Cerebellum (tissue), 4 donors: ENCODE measurements at places on chromosomes 1 and 21. TPM values are rescaled to one million over a fixed set of nuclear protein-coding genes. Genes with fewer than 3 reads are reported as not detected.
A peak's percentile ranks its signal among the peaks of the same experiment; 100 is the strongest.

Gene PDE9A
- 23.5 TPM for total RNA-seq

Gene TRAF5
- total RNA-seq, result 19.5 TPM

Gene LCE3E
- not detected for total RNA-seq

Gene RNF11
- total RNA-seq, result 141 TPM

Gene ZNF697
- 28.3 TPM for total RNA-seq

Gene CCDC27
- total RNA-seq, result not detected

Gene C1orf87
- total RNA-seq, result not detected

Gene HES2
- 0.18 TPM for total RNA-seq

DNA sequence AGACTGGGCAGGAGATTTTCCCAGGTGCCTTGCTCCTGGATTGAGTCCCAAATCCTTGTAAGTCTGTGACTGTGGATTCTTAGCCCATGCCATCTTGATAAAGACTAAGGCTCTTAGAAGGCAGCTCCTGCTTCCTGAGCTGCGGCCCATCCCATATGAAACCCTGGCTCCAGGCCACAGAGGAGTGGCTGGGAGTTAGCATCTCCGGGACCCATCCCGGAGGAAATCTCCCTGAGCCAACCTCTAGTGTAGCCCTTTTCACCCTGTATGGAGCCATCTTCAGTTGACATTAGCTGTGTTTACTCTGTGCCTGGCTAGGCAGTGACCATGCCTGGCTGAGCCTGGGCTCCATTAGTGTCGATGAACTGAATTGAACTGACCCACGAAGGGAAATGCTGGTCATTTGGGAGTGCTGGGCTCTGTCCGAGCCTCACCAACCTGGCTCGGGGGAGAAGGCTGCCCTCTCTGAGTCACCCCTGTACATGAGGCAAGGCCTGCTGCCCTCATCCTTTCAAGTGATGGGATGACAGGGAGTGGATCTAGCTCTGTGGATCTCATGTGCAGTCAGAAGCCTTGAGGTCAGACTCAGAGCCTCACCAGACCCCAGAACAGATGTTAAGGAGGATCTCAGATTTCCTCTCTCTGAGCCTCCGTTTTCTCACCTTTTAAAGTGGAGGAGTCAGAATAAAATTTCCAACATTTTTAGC is 37.5 kb downstream of the LGR6 start:
- no peak for DNase-seq

GRCh38 chr1:212388985-212389716 is 25.5 kb downstream of the PACC1 start:
- no peak for DNase-seq

- DNase-seq, result no peak
These were observed 1.9 kb upstream of the SAMSN1 start for GRCh38 chr21:14547834-14548513.

GRCh38 chr21:26707246-26707645 is 134.2 kb upstream of the CYYR1 start:
- no peak for DNase-seq

GRCh38 chr1:59560807-59561450 is 253.8 kb upstream of the HOOK1 start:
- DNase-seq, result no peak

GRCh38 chr1:242043165-242043564 is 44.3 kb upstream of the MAP1LC3C start:
- no peak for DNase-seq

- no peak for DNase-seq
These were observed 45.5 kb downstream of the PRDM15 start for GRCh38 chr21:41833497-41834115.

DNA sequence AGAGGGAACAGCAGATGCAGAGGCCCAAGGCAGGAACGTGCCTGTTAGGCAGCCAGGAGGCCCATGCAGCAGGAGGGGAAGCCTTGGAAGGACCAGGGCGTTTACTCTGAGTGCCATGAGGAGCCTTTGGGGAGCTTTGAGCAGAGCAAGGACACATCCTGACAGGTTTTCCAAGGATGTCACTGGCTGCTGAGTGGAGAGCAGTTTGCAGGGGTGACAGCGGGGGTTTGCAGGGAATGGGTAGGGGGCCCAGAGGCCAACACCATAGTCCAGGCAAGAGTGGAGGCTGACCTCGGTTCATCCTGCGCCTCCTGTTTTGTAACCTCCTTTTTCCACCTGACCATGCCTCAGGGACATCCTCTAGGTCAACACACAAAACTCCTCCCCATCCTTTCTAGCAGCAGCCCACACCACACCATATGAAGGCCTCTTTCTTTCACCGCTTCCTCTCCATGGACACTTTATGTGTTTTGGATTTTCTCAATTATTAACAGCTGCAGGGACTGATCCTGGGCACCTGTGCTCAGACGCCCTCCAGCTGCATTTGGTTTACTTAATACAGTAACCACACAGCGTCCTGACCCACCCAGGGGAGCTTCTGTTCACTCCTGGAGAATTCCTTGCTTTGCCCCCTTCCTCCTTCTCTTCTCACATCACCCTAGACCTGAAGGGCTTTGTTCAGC is 528.5 kb downstream of the MATN1 start:
- DNase-seq, result no peak

DNA sequence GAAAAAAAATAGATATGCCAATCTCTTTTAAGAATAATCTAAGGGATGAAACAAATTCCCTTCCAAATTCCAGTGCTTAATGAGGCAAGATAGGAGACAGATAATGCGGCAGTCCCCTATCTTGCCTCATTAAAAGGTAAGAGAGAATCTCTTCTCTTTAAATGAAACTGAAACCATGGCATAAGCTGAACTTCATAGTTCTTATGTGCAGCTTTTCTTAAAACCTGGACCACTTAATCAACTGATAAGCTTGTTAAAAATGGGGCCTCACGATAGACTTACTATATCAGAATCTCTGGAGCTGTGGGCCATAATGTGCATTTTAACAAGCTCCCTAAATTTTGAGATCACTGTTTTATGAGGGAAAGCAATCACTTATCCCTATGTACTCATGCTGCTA is 79.2 kb downstream of the NIBAN1 start:
- DNase-seq, result no peak

- DNase-seq, result no peak
These were observed 13.8 kb downstream of the PAX7 start for GRCh38 chr1:18644446-18644845.

DNA sequence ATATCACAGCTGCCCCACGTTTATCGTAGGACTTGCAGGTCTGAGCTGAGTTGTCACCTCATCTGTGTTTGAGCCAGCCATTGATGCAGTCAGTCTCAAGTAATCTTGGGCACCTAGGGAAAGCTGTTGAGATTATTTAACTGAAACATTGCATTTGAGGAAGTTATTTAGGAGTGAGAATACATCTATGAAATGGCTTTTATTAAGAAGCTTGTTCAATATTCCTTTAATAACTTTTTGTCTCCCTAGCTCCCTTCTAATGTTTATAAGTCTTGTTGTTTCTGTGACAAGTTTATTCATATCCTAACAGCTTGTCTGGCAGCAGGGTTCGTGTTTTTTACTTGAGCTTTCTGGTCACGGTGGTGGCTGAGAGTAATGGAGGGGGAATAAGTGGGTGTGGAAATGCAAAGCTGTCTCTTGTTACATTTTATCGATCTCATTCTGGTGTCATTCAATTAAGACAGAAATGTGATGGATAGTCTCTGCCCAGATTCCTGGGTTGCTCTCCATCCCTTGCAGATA is 555.9 kb downstream of the USP25 start:
- DNase-seq, result peak; percentile 20

GRCh38 chr1:3068564-3069431 is at the start of gene PRDM16:
TSS of gene PRDM16 (plus strand) at chr1:3069203. CDS start at chr1:3069260, 57 bp downstream.
- no peak for DNase-seq

DNA sequence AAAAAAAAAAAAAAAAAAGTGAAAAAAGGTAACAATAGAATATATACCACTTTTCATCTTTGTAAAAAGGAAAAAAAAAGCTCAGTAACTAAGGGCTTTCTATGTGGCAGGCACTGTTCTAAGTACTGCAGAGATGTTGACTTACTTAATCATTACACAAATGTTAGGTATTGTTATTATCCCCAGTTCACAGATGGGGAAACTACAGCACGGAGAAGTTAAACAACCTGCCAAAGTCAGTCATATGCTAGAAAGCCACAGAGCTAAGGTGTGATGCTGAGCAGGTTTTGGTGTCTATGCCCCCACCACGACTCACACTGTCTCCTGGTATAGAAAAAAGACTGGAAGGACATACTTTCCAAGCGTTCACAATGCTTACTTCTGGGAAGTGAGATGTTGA is 6.6 kb upstream of the PNRC2 start:
- DNase-seq, result no peak

- no peak for DNase-seq
These were observed 90.5 kb downstream of the VWA5B1 start for GRCh38 chr1:20381045-20381641.

GRCh38 chr1:50959303-50959912 is 659 bp downstream of the FAF1 start:
- no peak for DNase-seq

- no peak for DNase-seq
These were observed 35.9 kb upstream of the RASAL2 start for GRCh38 chr1:178057912-178058534.
